ENCODE measurements at places on chromosomes 1 and 21. TPM values are rescaled to one million over a fixed set of nuclear protein-coding genes. Genes with fewer than 3 reads are reported as not detected.

- no peak for DNase-seq
- no peak overlapping the region for H3K27ac ChIP-seq
- peaks cover 10% of the 10 kb centered on the region for H3K36me3 ChIP-seq
These were observed 2.4 kb downstream of the TNFAIP8L2 start for GRCh38 chr1:151158751-151159251.

GRCh38 chr1:240210026-240210425 is 118.3 kb downstream of the FMN2 start:
- no peaks in the 10 kb centered on the region for H3K27me3 ChIP-seq
- H3K4me3 ChIP-seq, result no peak overlapping the region
- no peak overlapping the region for H3K27ac ChIP-seq
- DNase-seq, result no peak

DNA sequence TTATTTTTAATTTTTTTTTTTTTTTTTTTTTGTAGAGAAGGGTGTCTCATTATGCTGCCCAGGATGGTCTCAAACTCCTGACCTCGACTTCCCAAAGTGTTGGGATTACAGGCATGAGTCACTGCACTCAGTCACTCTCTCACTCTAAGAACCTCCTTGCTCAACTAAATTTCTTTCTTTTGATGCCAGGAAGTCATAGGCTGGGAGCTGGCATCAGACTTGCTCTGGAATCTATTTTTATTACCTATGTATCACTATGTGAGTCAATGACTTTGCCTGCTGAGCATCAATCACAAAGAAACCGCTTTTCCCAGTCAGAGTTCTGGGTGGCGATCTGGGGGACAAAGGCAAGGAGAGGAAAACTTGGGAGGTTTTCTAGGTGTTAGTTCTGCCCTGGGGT is 35.5 kb upstream of the PARP1 start:
- no peak for DNase-seq
- H3K27ac ChIP-seq, result no peak overlapping the region
- H3K4me3 ChIP-seq, result no peak overlapping the region
- no peaks in the 10 kb centered on the region for H3K36me3 ChIP-seq
- H3K4me1 ChIP-seq, result no peaks in the 10 kb centered on the region

GRCh38 chr1:3858231-3858981 is 1.1 kb downstream of the DFFB start:
- H3K4me1 ChIP-seq, result peaks cover 18% of the 10 kb centered on the region
- no peaks in the 10 kb centered on the region for H3K36me3 ChIP-seq
- no peaks in the 10 kb centered on the region for H3K27me3 ChIP-seq
- peak; percentile 30 for DNase-seq

GRCh38 chr1:209190591-209191261 is 392.8 kb upstream of the CAMK1G start:
- H3K27me3 ChIP-seq, result no peaks in the 10 kb centered on the region
- no peaks in the 10 kb centered on the region for H3K36me3 ChIP-seq
- H3K4me3 ChIP-seq, result no peak overlapping the region
- no peak overlapping the region for H3K27ac ChIP-seq
- H3K4me1 ChIP-seq, result no peaks in the 10 kb centered on the region

DNA sequence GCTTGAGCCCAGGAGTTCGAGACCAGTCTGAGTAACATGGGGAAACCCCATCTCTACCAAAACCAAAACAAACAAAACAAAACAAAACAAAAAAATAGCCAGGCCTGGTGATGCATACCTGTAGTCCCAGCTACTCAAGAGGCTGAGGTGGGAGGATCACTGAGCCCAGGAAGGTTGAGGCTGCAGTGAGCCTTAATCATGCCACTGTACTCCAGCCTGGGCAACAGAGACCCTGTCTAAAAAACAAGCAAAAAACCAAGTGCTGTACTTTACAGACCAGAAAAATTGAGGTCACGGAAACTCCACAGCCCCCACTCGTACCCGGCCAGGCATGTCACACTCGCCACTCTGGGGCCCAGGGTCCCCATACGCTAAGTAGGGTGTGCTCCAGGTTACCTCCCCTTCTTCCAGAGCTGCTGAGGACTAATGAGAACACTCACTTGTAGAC is 22.9 kb downstream of the ATP2B4 start:
- peak overlapping the region; percentile 66 for H3K27ac ChIP-seq
- H3K27me3 ChIP-seq, result no peaks in the 10 kb centered on the region
- H3K36me3 ChIP-seq, result no peaks in the 10 kb centered on the region

DNA sequence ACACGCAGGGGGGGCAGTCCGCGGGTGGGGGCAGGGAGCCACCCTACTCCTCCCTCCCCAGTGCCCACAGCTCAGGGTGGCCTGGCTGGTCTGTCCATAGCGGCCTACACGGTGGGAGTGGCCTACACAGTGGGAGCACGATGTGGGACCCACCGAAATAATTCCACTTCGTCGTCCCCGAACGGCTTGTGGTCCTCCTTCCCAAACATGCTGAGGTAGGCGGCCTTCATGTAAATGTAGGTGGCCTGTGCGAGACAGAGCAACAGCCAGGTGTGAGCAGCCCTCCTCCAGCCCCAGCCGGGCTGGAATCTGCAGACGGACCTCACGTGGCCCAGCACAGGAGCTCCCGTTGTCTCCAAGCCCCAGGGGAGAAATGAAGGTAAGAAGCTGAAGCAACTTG is 34.4 kb downstream of the TTC39A start:
- H3K4me3 ChIP-seq, result no peak overlapping the region
- no peaks in the 10 kb centered on the region for H3K27me3 ChIP-seq
- H3K27ac ChIP-seq, result no peak overlapping the region
- DNase-seq, result no peak
- H3K4me1 ChIP-seq, result peaks cover 6% of the 10 kb centered on the region

DNA sequence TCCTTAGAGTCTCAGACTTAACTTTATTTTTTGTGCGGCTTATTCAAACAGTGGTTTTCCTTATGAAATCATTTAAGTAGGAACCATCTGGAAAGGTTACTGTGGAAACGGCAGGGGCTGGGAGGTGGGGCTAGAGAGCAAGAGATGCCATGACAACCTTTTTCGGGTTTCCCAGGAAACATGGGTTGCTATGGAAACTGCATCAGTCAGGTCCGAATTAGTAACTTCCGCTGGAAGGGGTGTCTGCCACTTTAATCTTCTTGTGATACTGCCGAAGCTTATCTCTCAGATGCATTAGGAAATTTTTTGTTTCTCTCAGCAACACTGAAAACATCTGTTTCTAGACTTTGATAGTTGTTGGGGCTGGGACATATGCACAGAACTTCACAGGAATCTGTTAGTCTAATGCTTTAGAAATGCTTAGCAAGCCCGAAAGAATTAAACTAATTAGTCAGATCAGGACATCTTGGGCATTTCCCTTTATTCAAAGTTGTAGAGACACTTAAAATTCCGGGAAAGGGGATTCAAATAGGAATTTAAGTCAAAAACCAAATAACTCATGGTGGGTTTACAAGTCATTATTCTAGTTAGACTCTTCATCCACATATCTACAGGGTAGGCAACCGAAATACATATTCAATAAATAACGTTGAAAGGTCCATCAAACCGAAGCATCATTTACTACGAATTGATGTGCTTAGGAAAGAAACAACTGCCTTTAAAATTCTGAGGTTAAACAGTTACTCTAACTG is 2.6 kb downstream of the KCNA3 start:
- peak; percentile 48 for DNase-seq
- H3K27ac ChIP-seq, result no peak overlapping the region

- no peak overlapping the region for H3K27ac ChIP-seq
- H3K4me3 ChIP-seq, result no peak overlapping the region
- no peaks in the 10 kb centered on the region for H3K36me3 ChIP-seq
- DNase-seq, result no peak
- H3K27me3 ChIP-seq, result no peaks in the 10 kb centered on the region
These were observed 485.4 kb downstream of the AMY1C start for GRCh38 chr1:104235141-104235540.

DNA sequence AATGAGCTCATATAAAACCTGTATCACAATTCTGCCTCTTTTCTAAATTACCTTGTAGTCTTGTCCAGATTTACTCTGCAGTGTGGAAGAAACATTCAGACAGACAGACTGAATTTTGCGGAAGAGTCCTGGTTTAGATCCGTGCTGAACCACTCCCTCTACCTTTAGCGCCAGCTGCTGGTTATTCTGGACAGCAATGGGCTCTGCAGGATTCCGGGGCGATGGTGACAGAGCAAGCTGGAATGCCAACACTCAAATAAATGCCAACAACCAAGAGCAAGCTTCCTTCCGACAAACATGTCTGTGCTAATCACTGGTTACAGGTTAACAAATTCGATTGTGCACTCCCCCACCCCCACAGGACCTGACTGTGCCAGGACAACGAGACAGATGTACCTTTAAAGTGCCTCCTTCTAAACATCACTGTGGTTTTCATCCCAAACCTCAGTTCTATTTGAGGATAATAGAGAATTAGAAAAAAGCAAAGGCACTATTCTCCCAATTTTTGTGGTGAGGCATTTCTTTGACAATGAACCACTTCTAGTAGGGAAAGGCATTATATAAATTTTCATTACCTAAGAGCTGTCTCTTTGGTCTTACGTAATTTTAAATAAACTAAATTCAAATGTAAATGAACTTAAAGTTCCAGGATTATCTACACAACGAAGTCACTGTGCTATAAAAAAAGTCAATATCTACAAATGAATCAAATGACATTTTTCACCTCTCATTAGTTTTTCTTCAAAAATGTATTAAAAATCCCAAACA is 90.4 kb downstream of the INTS7 start:
- H3K4me1 ChIP-seq, result no peaks in the 10 kb centered on the region
- no peak overlapping the region for H3K4me3 ChIP-seq
- H3K27me3 ChIP-seq, result no peaks in the 10 kb centered on the region
- H3K36me3 ChIP-seq, result peaks cover 5% of the 10 kb centered on the region
- H3K27ac ChIP-seq, result no peak overlapping the region

DNA sequence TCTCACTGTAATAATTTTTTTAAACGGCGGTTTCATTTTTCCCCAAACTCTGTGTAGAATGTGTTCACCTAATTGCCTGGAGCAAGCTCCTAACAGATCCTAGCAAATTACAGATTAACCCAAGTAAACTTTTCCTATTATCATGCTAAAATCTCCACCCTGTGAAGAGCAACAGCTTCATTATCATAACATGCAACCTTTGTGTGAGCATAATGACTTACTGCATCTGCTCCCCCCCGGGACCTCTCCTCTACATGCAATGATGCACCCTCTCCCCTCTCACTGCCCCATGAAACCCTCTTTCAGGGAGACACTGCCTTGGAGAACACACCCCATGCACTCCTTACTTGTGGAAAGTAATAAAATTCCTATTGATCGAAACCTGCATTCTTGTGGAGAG is 717.0 kb upstream of the TMPRSS15 start:
- no peaks in the 10 kb centered on the region for H3K27me3 ChIP-seq
- no peak overlapping the region for H3K27ac ChIP-seq
- DNase-seq, result no peak
- H3K4me1 ChIP-seq, result peaks cover 2% of the 10 kb centered on the region
- no peak overlapping the region for H3K4me3 ChIP-seq

AGT gene
- total RNA-seq, result 1.7 TPM

CATSPERE gene
- total RNA-seq, result 2.7 TPM

FABP3 gene
- total RNA-seq, result 7.5 TPM

CHD5 gene
- 0.48 TPM for total RNA-seq

FCGR2B gene
- 12.3 TPM for total RNA-seq

KIFAP3 gene
- 22.8 TPM for total RNA-seq

TNFRSF14 gene
- 67.4 TPM for total RNA-seq
